DMS53 (cell line): ENCODE measurements at places on chromosomes 2 and 18.

- peak; percentile 23 for DNase-seq
Observed at GRCh38 chr2:45649462-45649857, 2.0 kb upstream of the PRKCE start.

GRCh38 chr2:20443276-20443920, 3.5 kb upstream of the RHOB start:
- peak; percentile 88 for DNase-seq

- DNase-seq = no peak
Observed at GRCh38 chr18:55486936-55487335, 101.1 kb downstream of the TCF4 start.

DNA sequence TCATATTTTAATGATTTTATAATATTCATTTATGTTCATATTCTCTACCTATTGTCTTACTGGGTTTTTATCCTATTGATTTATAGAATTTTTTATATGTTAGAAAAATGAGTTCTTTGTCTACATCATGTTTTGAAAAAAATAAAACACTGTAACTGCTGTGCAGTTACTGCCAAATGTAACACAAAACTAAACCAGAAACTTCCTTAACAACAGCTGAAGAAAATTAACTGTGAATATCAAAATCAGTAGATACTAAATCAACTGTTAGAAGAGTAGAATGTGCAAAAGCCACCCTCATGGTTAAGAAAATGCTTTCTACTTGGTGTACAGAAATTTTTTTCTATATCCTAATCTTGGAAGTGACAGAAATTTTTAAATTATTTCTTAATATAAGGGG, 69.5 kb downstream of the PTRHD1 start:
- DNase-seq = no peak

DNA sequence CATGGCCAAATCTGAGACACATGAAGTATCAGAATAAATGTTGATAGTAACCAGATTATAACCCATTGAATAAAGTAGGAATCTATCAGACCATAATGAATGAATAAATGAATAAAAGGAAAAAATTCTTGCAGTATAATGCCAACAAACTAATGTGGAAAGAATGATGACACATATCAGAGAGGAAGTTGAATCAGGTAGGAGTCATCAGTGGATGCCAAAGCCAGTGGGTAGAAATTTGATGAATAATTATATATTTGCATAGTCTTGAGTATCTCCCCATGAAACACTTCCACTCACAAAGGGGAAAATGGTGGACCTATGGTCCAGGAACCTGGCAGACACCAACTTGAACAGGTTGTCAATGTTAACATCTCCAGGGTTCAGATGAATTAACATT, 68.6 kb downstream of the GALNT3 start:
- no peak for DNase-seq

DNA sequence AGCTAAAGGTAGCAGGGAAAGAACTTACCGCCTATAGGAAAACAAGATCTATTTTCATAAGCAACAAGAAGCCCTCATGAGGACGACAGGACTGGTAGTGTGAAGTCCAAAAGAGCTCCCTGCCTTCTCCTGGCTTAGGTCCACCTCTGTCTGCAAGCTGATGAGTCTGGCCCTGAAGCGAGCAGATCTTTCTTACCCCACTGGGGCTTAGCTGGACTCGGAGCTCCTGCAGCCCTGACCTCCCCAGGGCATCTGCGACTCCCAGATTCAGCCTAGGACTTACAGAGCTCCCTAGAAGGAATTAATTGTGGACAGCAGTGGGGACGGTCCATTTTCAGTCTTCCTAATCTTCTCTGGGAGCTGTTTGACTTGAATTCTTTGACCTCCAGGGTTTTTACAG, 53.7 kb downstream of the MCFD2 start:
- DNase-seq = no peak

DNA sequence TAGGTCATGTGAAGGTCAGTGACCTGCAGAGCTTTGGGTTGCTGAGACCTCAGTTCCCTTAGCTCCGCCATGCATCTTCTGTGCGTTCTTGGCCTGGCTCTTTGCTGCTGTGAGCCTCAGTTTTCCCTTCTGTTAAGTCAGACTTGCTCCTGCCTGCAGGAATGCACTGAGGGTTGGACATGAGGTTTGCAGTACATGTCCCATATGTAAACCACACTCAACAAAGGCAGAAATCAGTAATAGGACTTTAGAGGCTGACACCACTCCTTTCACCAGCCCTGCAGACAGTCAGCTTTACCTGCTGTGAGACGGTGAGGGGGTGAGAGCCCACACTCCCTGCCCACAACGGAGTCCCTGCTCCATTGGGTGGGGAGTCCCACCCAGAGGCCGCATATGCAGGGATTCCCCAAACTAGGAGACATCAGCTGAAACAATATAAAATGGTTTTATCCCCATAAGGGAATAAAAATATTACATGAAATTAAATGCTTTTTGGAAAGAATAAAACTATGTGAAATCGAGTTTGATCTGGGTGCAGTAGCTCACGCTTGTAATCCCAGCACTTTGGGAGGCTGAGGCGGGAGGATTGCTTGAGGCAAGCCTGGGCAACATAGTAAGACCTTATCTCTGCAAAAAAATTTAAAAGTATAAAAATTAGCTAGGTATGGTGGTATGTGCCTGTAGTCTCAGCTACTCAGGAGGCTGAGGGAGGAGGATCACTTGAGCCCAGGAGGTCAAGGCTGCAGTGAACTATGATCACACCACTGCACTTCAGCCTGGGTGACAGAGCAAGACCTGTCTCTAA, 55.1 kb downstream of the MYO7B start:
- no peak for DNase-seq

- DNase-seq = peak; percentile 25
Observed at GRCh38 chr18:48813833-48814489, 136.8 kb downstream of the SMAD7 start.

DNA sequence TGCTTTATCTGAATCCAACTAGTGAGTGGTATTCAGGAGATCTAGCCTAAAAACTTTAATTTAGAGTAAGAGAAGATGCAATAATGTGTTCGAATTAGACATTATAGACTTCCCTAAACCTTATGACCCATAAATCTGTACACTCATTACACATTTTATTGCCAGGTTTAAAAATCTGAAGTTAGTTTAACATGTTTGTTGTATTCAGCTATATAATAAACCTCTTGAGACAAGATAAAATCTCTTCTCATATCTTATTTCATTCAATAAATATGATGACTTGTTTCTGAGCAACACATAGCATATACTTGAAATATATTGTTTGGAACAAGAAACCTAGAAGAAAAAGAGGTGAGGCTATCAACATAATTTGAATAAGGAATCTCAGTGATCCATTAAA, 150.7 kb downstream of the CDH7 start:
- DNase-seq = no peak

GRCh38 chr2:110126086-110126773, 10.6 kb upstream of the MALL start:
- DNase-seq = no peak

DNA sequence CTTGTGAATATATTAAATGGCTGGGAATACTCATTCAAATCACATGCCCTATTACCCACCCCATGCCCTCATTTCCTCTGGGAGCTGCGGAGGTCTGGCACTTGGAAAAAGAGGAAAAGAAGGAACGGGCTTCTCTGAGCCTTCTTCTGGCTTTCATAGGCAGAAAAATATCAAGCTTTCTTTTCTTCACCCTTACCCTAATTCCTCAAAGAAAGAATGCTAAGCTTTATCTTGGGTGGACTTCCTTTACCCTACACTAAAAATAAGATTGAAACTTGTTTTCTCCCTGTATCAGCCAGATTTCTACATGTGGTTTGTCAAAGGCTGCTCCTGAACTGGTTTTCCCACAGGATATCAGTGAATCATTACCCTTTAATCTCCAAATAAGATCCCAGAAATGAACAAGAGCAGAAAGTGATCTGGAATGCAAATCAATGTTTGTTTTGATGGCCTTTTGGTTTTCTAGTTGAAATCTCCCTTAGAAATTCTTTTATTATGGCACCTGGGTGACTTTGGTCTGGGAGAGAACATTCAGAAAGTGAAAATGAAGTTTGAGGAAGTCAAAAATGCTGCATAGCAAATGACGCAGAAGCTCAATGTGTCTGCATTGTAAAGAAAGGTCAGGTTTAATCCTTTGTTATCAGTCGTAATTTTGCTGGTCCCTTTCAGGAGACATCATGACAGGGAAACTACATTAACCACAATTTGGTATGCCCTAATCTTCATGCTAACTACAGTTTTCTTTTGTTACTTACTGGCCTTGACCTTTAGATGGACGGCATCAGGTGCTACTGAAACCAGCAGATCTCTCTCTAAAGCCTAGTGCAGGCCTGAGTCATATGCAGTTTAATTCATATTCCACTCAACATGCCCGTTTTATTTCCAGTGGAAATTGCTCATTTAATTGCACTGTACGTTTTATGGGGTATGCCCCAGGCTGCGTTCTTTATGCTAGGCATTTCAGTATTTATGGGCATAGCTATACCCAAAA, 46.6 kb upstream of the HNRNPA3 start:
- peak; percentile 45 for DNase-seq

- no peak for DNase-seq
Observed at GRCh38 chr2:230090967-230091366, 22.2 kb upstream of the SLC16A14 start.

GRCh38 chr2:98072442-98072841, 14.5 kb upstream of the VWA3B start:
- DNase-seq = no peak

GRCh38 chr18:10145546-10145945, 231.7 kb downstream of the VAPA start:
- DNase-seq = no peak

DNA sequence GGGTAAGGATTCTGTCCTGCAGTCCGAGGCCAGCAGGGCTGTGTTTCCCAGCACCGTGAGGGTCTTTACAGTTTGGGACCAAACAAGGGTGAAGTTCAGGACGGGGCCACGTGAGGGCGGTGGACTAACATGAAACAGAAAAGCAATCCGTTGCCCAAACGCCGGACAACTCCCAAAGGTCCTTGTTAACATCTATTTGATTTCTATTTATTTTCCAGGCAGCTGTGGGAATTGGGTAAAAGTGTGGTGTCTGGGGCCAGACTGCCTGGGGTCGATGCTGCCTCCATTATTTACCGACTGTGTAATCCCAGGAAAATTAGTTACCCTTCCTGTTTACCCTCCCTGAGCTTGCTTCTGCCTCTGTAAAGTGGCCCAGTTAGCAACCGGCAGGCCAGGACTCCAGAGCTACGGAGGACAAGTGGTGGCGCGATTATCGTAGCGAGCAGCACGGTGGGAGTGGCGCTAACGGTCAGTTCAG, 66.3 kb upstream of the TCF7L1 start:
- peak; percentile 90 for DNase-seq

GRCh38 chr2:172253190-172254052, 150.7 kb upstream of the DLX2 start:
- peak; percentile 100 for DNase-seq

- DNase-seq = no peak
Observed at GRCh38 chr2:162217598-162217997, 25.6 kb downstream of the FAP start.

DNA sequence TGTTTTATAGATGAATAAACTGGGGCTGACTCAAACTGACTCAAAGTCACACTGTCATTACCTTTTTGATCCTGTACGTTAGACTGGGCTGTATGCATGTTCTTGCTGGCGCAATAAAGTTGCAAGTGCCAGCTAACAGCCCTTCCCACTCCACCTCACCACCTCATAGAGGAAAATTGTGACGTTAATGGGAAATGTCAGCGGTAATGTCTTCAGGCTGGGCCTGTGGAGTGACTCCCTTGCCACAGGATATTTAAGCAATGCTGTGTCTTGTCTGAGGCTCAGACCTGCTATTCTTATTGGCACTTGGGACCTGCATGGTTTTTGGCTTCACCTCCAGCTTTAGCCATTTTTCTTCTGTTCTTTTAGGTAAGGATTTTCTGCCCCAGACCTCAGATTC, 25.2 kb upstream of the CASP10 start:
- DNase-seq = no peak

DNA sequence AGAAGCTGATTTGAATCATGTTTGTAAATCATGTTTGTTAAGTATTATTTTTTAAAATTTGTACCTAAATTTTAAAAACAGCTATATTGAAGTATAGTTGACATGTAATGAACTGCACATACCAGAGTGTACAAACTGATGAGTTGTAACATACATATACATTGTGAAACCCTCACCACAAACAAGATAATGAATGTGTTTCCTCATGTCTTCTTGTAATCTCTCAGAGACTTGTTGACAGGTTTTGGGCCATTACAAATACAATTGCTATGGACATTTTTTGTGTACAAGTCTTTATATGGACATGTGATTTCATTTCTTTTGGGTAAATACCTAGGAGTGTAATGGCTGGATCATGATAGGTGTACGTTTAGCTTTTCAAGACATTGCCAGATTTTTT, 21.5 kb downstream of the WDR43 start:
- no peak for DNase-seq

- no peak for DNase-seq
Observed at GRCh38 chr2:28004086-28004485, 113.6 kb downstream of the BABAM2 start.

GRCh38 chr2:26952374-26952773, 18.1 kb upstream of the MAPRE3 start:
- no peak for DNase-seq

GRCh38 chr2:72830273-72830672, 4.4 kb upstream of the EXOC6B start:
- no peak for DNase-seq

DNA sequence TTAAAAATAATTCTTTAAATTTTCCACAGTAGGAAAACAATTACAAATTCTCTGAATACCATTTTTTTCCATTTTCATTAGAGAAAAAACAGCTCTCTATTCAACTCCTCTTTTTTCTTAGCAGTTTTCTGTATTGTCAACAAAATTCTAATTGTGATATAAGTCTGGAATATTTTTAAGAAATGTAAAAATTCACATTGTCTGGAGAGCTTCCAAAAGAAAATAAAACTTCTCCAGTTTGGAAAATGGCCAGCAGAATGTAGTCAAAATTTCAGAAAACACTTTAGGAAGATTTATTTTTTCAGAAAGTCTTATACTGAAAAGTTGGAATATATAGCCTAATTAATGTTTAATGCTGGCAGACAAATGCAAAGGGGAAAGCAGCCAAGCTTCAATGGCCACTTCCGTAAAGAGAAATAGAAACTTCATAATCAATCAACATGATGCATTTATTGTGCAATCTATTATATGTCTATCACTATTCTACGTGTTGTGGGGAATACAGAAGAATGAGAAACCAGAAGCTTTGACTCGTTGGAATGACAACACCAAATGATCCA, 733.2 kb upstream of the PKDCC start:
- DNase-seq = no peak
